Kidney capillary endothelial cell (primary cell): ENCODE measurements at places on chromosomes 3 and 15.

- DNase-seq, result no peak
Measured at GRCh38 chr3:64352639-64352992, 127.3 kb upstream of the PRICKLE2 start.

DNA sequence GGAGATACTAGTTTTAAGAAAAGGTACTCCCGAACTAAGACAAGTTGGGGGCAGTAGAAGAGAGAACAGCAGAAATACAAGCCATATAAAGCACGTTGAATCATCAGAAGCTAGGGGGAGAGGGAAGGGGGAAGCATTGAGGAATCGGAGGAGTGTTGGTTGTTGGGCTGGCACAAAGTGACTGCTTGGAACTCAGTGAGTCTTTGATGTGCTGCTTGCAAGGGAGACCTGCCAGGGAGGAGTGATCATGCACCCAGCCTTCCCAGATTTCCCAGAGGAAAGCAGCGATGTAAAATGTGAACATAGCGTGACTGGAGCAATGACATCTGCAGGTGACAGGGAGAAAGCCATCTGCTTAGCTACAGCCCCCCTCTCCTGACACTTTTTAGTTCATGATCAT lies 192.4 kb upstream of the IL12A start:
- no peak for DNase-seq

- peak; percentile 15 for DNase-seq
Measured at GRCh38 chr3:154095832-154096421, 25.3 kb upstream of the ARHGEF26 start.

DNA sequence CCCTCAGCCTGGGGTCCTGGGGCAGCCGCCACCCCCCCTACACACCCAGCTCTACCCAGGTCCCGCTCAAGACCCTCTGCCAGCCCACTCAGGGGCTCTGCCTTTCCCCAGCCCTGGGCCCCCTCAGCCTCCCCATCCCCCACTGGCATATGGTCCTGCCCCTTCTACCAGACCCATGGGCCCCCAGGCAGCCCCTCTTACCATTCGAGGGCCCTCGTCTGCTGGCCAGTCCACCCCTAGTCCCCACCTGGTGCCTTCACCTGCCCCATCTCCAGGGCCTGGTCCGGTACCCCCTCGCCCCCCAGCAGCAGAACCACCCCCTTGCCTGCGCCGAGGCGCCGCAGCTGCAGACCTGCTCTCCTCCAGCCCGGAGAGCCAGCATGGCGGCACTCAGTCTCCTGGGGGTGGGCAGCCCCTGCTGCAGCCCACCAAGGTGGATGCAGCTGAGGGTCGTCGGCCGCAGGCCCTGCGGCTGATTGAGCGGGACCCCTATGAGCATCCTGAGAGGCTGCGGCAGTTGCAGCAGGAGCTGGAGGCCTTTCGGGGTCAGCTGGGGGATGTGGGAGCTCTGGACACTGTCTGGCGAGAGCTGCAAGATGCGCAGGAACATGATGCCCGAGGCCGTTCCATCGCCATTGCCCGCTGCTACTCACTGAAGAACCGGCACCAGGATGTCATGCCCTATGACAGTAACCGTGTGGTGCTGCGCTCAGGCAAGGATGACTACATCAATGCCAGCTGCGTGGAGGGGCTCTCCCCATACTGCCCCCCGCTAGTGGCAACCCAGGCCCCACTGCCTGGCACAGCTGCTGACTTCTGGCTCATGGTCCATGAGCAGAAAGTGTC lies 30.2 kb downstream of the PTPN23 start:
- no peak for DNase-seq

DNA sequence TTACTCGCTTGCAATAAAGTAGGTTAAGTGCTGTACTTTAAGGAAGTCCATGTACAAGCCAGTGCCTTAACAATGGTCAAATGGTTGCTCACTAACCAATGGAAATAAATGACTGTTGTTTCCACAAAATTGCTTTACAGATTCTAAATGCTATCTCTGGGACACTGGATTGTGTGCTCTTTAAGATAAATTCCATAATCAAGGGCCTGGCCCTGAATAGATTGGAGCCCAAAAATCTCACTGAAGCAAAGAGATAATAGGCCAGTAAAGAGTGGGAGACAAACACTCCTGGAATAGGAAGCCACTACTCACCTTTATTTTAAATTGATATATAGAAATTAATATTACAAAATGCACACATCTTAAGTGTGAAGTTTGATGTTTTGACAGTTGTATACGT lies 62.4 kb upstream of the GOLGA6B start:
- no peak for DNase-seq

DNA sequence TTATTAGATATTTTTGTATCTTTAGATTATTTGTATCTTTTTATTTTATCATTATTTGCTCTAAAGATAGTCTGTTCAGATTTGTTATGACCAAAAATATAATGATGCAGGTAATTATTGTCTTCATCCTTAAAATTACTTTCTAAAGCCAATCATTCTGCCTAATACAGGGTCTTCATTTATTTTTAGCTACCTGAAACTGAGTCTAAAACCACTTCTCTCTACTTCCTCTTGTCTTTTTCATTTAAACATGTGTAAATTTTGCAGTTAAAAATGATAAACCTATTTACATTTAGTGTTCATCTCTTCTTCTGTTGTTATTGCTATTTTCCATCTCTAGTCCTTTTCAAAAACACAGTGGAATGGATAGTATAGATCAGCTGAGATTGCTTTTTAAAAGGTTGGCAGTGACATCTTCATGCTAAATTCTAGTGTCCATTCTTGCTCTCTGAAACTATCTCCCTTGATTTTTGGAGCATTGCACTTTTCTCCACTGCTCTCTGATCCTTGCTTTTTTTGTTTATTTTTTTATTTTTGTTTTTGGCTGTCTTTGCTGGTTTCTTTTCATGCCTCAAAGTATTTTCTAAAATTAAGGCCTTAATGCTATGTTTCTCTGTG lies 91.8 kb downstream of the UBE2E2 start:
- DNase-seq, result no peak

DNA sequence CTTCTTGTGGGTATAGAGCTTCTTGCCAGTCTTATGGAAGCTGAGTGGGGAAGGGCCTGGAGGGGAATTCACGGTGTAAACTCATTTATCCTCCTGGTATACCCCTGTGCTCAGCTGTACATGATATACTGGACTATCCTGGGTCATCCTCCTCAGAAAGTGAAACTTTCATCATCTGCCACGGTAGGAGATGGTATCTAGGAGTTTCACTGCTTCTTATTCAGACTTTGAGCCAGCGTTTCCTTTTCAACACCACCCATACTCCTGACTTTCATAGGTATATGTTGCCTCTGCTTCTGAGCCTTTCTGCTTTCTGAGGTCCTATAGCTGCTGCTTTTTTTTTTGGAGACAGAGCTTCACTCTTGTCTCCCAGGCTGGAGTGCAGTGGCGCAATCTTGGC lies 15.6 kb downstream of the SENP5 start:
- DNase-seq, result no peak

- DNase-seq, result no peak
Measured at GRCh38 chr3:112170046-112170445, 37.0 kb upstream of the GCSAM start.

GRCh38 chr3:21621181-21621651 lies 129.8 kb downstream of the ZNF385D start:
- DNase-seq, result no peak

GRCh38 chr3:9061634-9062033 lies 98.4 kb upstream of the RAD18 start:
- no peak for DNase-seq

DNA sequence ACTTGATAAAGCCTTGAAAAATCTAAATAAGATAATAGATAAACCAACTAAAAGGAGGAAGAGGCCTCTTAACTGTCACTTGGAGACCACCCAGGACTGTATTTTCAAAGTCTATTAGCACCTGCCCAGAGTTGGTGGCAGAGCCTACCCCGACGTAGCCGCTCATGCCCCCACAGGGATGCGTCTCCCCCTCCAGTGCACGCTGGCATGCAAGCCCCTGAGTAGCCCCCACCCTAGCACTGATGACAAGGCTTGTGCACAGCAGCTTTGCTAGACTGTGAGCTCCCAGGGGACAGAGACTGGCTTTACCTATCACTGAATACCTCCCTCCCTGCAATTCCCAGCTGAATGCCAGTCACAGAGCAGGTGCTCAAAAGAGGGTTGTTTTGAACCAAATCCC lies 54.1 kb upstream of the HES1 start:
- no peak for DNase-seq

GRCh38 chr3:138824114-138824506 lies 10.6 kb downstream of the PIK3CB start:
- no peak for DNase-seq

DNA sequence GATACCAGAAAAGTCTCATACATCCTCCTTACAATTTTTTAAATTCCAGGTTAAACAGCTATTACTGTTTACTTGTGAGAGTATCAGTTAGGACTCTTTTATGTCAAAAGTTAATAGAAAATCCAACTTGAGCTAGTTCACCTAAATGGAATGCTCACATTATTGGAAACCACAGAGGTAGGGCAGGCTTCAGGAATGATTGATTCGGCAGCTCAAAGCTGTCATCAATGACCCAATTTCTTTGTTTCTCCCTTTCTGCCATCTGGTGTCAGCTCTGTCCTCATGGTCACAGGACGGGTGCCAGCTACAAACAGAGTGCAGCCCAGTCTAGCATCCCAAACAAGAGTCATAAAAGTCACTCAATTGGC lies 32.2 kb downstream of the CFAP20DC start:
- DNase-seq, result no peak

- no peak for DNase-seq
Measured at GRCh38 chr15:79133309-79133708, 42.7 kb upstream of the RASGRF1 start.

GRCh38 chr3:39156421-39156820 lies 3.0 kb upstream of the CSRNP1 start:
- no peak for DNase-seq

DNA sequence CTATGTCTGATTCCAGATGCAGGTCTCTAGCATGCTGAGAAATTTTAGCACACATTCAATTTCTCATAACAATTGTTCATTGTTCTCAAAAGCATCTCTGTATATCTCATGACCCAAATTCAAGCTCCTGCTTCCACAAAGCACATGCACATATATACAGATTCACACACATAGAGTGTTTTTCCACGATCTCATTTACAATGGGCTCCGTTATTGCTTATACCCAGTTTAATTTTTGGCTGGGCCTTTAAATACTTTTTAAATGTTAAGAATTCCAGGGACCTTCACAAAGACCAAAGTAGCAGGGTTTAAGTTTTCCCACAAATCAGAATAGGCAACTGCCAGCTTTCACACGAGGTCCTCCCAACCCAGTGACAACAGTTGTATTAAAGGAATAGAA lies 333.5 kb upstream of the SEMA6D start:
- DNase-seq, result no peak

- DNase-seq, result no peak
Measured at GRCh38 chr3:123367467-123368154, 81.3 kb downstream of the ADCY5 start.

- peak; percentile 52 for DNase-seq
Measured at GRCh38 chr3:70856414-70857162, 544.1 kb upstream of the MDFIC2 start.

- no peak for DNase-seq
Measured at GRCh38 chr15:52717924-52718323, 38.7 kb upstream of the ATOSA start.

DNA sequence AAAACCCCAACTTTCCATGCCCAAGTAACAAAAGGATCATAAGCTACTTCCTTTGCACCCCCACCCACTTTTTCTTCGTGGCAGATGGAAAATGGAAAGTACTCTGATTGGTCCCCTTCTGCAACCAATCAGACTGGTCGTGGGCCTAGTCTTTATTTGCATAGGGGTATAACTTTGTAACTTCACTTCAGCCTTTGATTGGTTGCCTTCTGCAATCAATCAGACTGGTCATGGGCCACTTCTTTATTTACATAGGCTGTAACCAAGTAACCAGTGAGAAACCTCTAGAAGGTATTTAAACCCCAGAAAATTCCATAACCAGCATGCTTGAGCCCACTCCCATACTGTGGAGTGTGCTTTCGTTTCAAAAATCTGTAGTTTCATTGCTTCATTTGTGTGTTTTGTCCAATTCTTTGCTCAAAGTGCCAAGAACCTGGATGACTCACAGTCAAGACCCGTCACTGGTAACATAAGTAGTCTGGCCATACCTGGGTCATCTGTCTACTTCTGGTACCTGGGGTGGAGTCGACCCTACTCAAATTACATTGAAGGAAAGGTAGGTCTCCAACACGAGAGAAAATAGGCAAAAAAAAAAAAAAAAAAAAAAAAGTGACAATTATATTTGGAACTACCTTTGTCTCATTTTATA lies 41.9 kb downstream of the CMTM8 start:
- DNase-seq, result no peak

DNA sequence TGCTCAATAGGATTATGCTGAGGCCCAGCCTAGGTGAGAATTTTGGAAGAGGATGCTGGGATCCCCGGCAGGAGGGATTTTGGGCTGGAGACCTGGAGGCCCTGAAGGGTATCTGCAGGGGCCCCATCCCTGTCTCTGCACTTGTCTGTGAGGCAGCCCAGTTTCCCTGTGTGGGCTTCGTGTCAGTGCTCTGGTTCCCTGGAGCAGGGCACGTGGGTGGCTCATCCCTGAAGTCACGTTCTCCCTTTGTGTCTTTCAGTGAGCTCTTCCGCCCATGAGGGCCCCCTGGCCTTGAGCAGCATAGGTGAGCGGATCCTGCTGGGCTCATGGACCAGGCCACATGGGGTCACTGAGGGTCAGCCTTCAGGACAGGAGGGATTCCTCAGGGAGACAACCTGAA lies 217.9 kb downstream of the SNRPN start:
- DNase-seq, result no peak

- DNase-seq, result no peak
Measured at GRCh38 chr15:71678605-71679004, 131.7 kb upstream of the NR2E3 start.

DNA sequence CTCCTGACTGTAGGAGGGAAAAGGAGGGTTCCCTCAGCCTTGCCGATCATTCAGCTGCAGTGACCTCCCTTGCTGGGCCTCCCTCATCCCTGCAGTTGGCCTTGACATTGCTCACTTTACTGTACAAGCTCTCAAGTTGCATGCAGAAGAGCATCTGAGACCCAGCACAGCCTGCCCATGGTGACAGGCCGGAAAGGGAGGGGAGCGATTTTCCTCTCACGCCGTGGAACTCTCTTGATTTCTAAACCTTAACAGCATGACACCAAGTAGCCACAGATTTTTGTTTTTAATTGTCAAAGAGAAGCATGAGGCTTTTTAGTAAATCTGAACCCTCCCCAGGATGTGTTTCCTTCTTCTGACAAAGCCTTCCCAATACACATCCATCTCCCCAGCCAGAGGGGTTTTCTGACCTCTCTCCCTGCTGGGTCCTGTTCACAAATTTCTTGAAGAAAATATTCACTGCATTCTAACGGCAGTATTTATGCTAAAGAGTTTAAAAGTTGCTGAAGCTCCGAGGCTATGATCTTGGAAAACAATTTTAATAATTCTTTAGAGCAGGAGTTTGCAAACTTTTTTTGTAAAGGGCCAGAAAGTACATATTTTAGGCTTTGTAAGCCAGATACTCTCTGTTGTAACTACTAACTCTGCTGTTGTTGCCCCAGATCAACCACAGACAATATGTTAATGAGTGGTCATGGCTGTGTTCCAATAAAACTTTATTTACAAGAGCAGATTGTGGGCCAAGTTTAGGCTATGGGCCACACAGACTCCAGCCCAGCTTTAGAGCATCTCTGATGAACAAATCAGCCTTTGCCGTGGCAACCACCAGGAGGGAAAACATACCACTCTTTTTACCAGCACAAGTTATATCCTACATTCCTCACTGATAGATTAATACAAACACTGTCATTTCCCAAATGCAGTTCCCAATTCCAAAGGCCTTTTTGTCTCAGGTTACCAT lies 34.8 kb downstream of the LMCD1 start:
- no peak for DNase-seq

- DNase-seq, result no peak
Measured at GRCh38 chr3:10468613-10469354, 36.6 kb downstream of the ATP2B2 start.
